Bone marrow (tissue), 2 donors: ENCODE measurements at places on chromosomes 3 and 15.

DNA sequence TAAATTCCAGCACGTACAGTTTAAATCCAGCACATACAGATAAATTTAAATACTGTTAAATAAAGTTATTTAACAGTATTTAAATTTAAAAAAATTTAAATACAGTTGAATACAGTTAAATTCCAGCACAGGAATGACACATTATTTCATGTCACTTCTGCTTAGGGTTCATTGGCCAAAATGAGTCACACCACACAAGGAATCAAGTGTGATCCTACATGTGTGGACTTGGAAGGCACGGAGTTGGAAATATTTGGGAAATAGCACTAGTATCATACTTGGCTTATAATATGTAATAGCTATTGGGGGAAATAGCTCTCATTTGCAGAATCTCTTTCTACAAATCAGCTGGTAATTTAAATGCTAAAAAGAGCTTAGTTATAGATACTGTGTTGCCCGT lies 10.6 kb downstream of the RAB7A start:
- no peak for DNase-seq

DNA sequence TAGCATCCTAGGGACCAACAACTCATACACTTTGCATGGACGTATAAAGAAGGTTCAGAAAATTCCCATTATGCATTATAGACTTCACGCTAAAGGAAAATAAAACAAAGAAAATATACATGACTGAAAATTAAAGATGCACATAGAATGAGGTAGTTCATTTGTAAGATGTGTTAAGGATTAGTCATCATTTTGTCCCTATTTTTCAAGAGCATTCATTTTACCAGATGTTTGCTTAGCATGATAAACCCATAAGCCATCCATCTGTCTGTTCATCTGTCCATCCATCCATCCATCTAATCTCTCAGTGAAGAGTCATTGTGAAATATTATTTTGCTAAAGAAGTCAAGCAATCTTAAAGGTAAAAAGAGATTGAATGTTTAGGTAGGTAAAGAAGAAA lies 80.3 kb downstream of the TFG start:
- DNase-seq, result no peak

GRCh38 chr3:117786349-117786748 lies 1076.8 kb downstream of the TUSC7 start:
- DNase-seq, result no peak

- DNase-seq, result no peak
Measured at GRCh38 chr3:193730511-193730910, 137.5 kb downstream of the OPA1 start.

DNA sequence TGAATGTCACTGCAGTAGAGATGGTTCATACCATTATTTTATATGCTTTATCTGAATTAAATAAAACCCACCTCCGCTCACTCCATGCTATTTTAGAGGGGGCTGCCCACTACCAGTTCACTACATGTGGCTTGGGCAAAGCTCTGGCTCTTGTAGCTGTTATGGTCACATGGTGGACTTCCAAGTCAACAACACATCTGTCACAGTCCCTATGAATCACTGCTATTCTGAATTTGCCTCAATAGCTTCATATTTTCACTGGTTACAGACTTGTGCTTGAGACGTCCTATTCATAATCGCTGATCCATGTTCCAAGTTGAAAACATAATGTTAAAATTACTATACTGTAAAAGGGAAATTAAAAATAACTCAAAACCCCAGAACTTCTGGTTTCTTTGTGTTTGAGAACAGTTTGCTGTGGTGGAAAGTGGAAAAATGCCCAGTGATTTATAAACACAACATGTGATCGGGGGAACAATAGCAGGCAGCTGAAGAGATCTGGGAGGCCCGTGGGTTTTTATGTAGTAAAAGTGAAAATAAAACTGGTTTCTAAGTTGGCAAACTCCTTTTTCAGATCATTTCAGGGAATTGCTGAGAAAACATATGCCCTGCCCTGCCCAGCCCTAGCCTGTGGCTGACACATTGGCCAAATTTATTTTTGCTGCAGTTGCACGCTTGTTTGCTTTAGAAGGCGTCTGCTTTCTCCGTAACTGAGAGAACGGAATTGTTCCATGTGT lies 128.8 kb upstream of the PRR23C start:
- DNase-seq, result no peak

GRCh38 chr3:197353867-197354567 lies 55.6 kb upstream of the DLG1 start:
- DNase-seq, result no peak

- DNase-seq, result no peak
Measured at GRCh38 chr3:130686833-130687232, 59.8 kb downstream of the PIK3R4 start.

DNA sequence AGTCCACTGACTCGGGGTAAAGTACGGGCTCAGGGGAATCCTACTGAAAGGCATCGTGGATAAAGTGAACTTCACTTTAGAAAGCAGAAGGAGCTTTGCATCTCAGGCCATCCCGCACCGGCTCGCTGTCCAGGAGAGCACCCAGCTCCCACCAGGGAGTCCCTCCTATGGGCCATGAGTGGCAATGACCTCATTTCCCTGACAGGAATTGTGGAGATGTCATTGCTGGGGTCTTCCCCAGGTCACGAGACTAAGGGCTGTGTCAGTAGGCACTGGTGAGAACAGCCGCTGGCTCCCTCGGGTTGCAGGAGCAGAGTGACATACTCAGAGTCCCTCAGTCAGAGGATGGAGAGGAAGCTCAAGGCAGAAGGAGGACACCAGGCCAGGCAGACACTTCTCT lies 97.3 kb downstream of the XXYLT1 start:
- no peak for DNase-seq

- no peak for DNase-seq
Measured at GRCh38 chr3:138348754-138349739, 668 bp downstream of the MRAS start.

- DNase-seq, result no peak
Measured at GRCh38 chr3:32960404-32961170, 9.1 kb downstream of the CCR4 start.

- no peak for DNase-seq
Measured at GRCh38 chr3:157067114-157067513, 92.8 kb downstream of the CCNL1 start.

DNA sequence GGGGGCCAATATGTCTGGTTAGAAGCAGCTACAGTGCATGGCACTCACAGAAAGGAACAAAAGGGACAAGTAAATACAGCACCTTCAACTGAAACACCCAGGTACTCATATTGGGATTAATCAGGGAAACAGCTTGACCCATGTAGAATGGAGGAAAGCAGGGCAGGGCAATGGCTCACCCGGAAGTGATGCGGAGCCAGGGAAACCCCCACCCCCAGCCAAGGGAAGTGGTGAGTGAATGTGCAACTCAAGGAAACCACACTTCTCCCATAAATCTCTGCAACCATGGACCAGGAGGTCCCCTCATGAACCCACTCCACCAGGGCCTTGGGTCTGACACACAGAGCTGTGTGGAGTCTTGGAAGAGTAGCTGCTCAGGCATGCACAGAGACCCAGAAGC lies 117.1 kb downstream of the MTHFS start:
- DNase-seq, result no peak

DNA sequence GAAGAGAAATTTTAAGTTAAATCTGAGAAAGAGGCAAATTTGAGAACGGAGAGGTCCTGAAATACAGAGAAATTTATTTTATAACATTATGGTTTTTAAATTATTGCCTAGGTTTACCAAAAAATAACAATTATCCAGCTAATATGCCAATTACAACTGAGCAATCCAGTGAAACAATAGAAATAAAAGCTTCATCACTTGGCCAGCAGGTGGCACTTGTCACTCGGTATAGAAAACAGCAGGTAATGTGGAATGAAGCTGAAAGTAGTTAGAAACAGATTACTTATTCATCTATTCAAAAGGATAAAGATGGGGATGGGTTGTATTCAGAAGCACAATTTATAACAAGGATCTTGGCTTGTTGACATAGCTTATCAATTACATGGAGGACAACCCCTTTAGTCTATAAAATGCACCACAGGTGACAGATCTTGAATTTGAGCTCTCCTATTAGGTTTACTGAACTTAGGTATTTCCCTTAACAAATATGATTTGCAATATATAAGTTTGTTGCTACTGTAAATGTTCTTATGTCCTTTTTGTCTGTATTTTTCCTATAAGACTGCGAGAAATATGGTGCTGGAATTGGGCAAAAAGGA lies 70.1 kb upstream of the GUCA1C start:
- DNase-seq, result peak; percentile 36

- DNase-seq, result no peak
Measured at GRCh38 chr3:46068501-46068900, 41.2 kb upstream of the XCR1 start.

GRCh38 chr15:82108489-82109078 lies 62.8 kb upstream of the MEX3B start:
- peak; percentile 63 for DNase-seq

- no peak for DNase-seq
Measured at GRCh38 chr3:160637086-160637485, 39.9 kb upstream of the ARL14 start.

- no peak for DNase-seq
Measured at GRCh38 chr3:52277972-52278509, 408 bp downstream of the WDR82 start.

DNA sequence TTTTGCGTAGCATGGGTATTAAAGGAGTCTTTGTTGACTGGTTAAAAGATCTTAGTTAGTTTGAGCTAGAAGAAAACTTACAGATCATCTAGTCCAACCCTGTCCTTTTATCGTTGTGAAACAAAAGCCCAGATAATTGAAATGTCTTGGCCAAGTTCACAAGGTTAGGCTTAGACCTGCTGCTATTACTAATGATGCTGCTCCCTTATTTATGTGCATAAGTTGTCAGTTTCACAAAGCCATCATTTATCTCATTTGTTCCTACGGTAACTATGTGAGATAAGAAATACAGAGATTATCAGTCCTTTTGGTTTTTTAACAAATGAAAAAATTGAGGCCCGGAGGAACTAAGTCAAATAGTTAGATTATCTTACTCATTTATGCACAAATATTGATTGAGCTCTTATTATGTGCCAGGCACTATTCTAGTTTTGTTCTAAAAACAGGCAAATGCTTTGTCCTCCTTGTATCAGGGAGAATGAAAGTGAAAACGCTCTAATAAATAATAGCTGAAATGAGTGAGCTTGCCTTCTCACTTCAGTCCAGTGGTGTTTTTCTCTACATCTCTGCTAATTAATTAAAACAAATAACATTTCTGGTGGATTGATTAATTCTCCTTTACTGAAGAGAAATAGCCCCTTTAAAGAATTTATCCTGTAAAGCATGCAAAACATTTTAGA lies 49.1 kb upstream of the TPRG1 start:
- DNase-seq, result no peak

- no peak for DNase-seq
Measured at GRCh38 chr15:34348735-34349300, 5.7 kb downstream of the NUTM1 start.

DNA sequence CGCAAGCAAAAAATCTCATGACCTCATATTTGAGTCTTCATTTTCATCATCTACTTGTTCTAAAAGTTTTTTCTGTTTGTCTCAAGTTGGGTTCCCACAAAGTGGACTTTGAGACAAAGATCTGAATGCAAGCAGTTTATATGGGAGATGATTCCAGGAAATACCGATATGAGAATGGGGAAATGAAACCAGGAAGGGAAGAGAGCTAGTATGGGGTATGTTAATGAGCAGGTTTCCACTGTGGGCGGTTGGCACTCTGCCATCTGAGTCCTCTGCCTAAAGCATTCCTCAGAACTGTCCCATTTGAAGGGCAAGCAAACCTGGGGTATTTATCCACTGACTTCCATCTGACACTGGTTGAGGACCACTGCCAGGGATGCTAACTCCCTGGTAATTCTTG lies 8.8 kb downstream of the ADPRH start:
- DNase-seq, result no peak
